Activated naive CD8-positive, alpha-beta T cell treated with anti-CD3 and anti-CD28 coated beads, Interleukin-2, amount 50 U/mL, for 16 hours (primary cell): ENCODE measurements at places on chromosomes 7 and 10.

DNA sequence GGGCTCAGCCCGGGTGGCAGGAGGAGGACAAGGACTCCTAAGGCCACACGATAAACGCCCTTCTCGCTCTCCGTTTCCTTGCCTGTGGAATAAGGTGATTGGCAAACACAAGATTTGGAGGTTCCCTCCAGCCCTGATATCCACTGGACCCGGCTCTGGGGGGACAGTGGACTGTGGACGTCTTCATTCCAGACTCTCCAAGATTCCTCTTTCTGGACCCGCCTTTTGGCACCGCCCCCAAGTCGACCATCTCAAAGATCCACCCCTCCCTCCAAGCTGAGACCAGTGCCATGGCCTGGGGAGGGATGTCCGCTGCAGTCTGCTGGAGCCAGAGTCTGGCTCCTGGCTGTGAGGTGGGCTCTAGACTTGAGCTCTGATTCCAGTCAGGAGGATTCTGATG, 23.6 kb downstream of the ZNF783 start:
- DNase-seq: no peak

- DNase-seq: no peak
These were observed 82.7 kb upstream of the PFKP start for GRCh38 chr10:2984682-2985081.

DNA sequence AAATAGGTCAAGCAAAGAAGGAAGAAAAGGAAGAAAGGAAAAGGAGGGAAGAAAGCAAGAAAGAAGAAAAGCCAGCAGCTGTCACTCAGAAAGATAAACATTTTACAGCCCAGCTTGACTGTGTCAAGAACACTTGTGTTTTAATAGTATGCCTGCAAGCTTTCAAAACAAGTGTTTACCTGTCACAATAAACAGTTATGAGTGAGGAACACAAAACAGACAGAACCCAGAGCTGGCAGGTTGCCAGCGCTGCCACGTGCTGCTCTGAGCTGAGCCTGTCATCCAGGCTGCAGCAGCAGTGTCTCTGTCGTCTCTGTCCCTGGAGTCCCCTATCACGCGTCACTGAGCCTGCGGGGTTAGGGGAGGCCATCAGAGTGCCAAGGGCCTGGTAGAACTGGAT, 827.6 kb upstream of the AUTS2 start:
- no peak for DNase-seq

DNA sequence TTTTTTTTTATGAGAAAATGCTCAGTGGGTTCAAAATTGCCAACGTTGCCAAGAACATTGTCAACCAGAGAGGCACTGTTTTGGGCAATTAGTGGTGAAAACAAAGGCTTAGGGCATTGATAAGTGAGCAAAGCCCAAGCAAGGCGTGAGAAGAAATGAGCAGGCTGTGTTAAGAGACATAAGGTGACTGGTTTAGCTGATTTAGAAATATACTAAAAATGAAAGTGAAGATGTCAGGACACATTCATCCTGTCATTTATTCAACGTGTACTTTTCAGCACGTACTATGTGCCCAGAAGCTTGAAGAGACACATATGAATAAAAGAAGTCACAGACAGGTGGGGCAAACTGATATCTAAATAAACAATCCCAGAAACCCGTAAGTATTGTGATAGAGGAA, 31.8 kb downstream of the AOAH start:
- no peak for DNase-seq

- no peak for DNase-seq
These were observed 52.5 kb upstream of the WNT16 start for GRCh38 chr7:121276313-121276712.

GRCh38 chr10:4067531-4067930, 282.5 kb upstream of the KLF6 start:
- DNase-seq: no peak

DNA sequence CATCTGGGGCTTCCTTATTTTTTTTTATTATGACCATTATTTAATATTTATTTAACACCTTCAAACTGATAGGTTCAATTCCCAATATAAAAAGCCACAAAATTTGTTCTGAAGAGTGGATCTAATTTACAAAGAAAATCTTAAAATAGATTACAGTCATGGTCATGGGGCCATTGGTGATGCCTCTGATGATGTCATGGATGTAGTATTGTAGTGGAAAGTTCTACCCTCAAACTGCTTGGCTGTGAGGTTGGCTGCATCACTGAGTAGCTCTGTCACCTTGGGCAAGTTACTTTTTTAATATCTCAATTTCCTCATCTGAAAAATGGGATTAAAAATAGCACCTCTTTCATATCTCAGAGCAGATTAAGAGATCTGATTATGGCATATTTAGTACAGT, 128.5 kb downstream of the DKK1 start:
- DNase-seq: no peak

DNA sequence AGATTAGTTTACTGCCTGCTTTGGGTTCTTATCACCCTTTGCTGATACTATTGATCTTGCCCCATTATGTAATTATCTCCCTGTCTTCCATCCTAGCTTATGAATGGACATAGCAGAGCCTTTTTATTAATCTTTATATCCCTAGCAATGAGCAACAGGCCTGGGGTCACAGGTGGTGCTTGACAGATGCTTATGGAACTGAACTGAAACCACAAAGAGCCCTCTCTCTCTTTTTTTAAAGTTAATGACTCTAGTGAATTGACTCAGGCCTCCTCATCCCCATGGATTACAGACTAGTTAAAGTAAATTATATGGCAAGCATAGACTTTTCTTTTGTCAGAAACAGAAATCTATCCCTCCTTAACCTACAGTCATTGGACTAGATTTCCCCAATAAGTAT, 265.2 kb downstream of the PHTF2 start:
- no peak for DNase-seq

DNA sequence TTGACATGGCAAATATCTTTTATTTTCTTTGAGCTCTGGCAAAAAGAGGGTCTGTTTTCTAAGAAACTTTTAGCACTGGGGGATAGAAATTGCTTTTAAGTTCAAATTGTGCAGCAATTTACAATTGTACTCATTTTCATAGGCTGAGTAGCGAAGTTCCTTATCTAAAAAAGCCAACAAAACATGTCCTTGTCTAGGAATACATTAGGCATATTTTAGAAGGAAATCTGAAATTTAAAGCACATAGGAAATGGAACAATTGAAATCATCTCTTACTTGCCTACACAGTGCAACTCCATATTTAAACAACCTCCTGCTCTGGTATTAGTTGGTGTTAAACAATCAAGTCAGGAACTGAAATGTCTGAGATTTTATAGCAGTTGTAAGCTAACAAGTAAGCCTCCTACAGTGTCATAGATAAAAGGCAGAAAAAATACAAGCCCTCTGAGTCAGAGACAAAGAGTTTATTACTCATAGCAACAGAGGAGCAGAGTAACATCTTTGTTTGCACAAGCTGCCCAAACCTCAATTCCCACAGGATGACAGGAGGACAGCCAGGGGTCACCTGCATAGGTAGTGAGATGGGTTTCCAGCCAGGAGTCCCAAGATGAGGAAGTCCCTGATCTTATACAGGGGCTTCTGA, 280.2 kb upstream of the HGF start:
- no peak for DNase-seq

DNA sequence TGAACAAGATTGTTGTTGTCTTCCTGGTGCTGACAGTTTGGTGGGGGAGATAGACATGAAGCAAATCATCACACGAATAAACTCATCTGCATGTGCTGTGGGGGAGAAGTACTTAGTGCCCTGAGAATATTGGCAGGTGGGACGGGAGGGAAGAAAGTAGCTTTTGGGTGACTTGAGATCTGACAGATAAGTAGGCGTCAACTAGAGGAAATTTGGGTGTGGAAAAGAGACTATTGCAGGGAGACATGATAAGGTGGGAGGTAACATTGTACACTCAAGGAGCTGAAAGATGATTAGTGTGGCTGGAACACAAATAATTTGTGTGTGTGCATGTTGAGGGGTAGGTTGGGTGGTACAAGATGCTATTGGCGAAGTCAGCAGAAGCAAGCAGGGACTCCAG, 30.1 kb downstream of the CNNM2 start:
- DNase-seq: no peak

DNA sequence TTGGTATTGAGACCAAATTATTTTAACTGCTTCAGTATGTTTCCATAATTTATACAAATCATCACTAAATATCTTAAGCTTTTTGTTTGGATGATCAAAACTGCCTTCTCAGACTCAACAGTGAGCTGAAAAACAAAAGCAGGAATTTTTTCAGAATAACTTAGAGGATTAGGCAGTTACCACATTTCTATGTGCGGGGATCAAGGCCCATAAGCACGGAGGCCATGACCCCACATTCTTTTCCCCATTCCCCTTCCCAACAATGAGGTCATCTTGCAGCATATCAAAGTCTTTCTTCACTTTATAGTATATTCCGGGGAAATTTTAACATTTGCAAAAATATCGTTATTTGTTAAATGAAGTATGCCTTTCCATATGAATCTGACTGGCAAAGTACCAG, 125.8 kb downstream of the ELMO1 start:
- DNase-seq: no peak

DNA sequence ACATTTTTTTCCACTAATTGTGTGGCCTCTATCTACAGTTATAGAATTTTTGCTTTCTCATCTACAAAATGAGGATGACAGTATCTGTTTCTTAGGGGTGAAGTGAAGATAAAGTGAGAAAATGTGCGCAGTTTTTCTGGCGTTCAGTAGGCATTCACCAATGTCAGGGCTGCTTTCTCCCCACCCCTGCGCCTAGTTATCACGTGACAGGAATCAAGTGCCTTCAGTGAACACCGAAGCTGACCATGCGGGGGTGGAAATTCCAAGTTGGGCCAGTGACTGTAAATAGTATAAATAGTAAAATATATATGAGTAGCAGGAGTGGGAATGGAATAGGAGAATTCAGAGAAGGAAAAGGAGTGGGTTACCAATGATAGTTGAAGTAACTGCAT, 77.4 kb downstream of the TAF3 start:
- no peak for DNase-seq

- no peak for DNase-seq
These were observed 410.4 kb downstream of the INHBA start for GRCh38 chr7:41292487-41292886.

GRCh38 chr10:2334575-2334974, 597.2 kb upstream of the ADARB2 start:
- no peak for DNase-seq

DNA sequence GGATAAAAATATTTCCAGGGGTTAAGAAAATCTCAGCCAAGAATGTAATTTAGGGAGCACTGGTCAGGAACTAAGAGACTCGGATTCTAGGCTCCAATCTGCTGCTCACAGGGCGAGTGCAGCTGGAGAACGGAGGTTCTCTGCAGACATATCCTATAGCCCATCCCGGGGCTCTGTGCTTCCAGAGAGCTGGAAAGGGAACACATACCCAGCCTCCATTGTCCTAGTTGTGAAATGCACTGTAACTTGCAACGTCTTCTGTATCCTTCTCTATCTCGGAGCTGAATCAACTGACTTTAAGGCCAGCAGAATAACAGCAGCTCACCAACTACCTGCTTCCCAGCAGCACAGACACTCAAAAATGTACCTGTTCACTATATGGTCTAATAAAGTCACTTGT, 351.1 kb upstream of the MYO3A start:
- no peak for DNase-seq

DNA sequence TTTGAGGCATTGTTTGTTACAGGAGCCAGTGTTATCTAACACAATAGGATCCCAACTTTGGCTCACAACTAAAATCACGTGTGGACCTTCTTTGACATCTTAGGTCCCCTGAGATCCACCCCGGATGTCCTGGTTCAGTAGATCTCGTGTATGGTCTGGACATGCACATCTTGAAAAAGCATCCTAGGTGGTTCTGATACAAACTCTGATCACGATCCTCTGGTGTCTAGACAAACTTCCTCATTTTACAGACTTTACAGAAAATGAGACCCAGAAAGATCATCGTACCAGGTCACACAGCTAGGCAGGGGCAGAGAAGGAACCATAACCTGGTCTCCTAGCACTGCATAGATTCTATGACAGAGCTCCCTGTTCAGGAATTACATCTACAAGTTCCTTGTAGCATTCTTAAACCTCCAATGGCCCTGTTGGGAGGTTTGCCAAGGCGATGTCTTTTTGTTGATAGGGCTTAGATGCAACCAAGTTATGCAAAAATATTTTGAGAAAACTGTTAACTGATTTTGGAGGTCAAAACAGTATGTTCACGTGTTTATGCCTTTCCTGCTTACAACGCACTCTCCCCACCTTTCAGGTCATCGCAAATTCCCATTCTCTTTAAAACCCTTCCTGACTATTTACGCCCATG, 30.8 kb upstream of the CHST15 start:
- no peak for DNase-seq

GRCh38 chr7:77352665-77353406, 63.3 kb downstream of the GSAP start:
- no peak for DNase-seq

DNA sequence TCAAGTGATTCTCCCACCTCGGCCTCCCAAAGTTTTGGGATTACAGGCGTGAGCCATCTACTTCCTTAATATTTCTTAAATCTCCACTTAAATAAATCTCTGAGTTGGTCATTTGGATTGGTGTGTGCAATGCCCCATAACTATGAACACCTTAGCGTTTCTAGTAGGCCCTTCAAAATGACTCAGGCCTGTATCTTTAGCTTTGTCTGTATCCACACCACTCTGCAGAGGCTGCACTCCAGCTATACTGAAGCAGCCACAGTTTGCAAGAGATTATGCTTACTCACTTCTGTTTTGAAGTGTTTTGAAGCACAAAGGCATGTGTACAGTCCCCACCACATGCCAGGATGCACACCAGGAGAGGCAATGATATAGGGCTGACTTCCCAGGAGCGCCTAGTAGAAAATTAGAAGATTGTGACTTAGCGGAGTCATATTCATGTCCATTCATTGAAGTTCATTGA, 2.4 kb upstream of the ST7 start:
- no peak for DNase-seq

DNA sequence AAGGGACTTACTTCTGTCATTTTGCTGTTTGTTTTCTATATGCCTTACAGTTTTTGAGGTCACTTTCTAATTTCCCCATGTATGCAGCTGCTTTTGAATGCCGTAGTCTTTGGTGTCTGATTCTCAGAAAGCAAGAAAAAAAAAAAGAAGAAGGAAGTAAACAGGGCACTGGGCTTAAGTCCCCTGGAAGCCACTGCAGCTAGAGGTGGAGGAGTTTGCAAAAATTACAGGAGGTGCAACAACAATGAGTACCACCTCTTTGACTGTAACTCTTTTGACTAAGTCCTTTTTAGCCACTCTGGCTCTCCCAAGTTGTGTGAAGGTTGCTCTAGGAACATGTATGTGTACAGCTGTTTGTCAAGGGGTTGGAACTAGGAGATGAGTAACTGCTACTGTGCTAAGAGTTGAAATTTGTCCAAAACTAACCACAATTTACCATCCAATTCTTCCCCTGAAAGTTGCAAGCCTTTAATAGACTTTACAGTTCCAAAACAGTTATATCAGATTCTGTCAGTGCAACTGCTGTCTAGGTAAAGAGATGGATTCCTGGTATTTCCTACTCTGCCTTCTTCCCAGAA, 588.0 kb upstream of the LRRN3 start:
- DNase-seq: no peak

- no peak for DNase-seq
These were observed 25.5 kb upstream of the HPS1 start for GRCh38 chr10:98472196-98472595.

GRCh38 chr7:49159536-49159935, 235.2 kb downstream of the CDC14C start:
- no peak for DNase-seq

- DNase-seq: no peak
These were observed 286.4 kb upstream of the SP4 start for GRCh38 chr7:21141476-21141875.
